ENCODE measurements at places on chromosomes 12 and 14.

GRCh38 chr12:41972196-41972595, 172.5 kb downstream of the GXYLT1 start:
- no peak for DNase-seq

DNA sequence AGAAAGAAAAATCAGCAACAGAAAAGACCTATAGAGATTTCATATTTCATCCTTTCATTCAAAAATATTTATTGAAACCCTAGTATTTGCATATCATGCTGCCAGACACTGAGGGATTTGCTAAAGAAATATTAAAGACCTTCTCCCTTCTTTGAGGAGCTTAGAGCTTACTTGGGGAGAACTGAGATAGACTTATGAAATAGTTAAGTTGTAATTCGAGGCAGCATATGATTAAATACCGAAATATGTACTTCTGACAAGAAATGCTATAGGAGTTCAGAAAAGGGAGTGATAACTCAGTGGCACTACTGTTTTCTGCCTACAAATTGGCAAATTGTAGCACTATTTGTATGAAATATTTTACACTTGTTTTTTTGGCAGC, 59.1 kb downstream of the PLXNC1 start:
- DNase-seq: peak; percentile 7

- peak; percentile 22 for DNase-seq
Observed at GRCh38 chr12:563250-563781, 99.9 kb downstream of the NINJ2 start.

DNA sequence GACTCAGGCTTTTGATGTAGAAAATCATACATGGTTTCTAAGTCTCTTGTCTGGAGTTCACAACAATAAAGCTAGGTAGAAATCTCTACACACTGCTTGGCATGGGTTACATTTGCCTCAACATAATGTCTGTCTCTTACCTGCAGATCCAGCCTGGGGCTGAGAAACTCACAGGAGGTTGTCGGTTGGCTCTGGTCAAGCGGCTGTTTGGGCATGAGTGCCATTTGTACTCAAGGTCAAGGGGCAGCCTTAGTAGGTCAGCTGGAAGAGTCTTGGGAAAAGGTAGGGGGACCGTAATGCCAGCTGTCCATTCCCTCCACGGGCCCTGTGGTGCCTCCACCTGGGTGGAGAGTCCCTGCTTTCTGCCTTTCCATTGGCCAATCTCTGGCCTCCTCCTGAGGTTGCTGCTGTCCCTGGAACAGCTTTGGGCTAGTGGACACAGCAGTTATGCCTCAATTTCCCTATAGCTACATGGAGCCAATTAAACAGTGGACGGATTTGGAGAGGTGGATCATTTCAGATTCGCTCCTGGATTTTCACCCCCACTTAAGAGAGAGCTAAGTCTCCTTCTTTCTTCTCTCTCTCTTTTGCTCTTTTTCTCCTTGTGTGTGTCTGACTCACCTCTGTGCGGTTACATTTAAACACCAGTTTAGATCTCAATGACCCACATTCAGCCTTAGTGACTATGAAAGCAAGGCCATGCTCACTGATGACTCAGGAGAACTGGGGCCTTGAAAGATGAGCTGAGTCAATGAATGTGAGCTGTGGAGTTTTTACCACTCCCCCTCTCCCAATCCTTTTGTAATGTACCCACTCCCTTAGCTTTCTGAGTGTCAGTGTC, 132.8 kb upstream of the HIF1A start:
- peak; percentile 99 for DNase-seq

All from fibroblast of skin of left quadriceps (primary cell).